NCI-H524 (cell line): ENCODE measurements at places on chromosomes 5 and 9.

- no peak for DNase-seq
These were observed 60.1 kb upstream of the ITGA1 start for GRCh38 chr5:52727576-52727975.

DNA sequence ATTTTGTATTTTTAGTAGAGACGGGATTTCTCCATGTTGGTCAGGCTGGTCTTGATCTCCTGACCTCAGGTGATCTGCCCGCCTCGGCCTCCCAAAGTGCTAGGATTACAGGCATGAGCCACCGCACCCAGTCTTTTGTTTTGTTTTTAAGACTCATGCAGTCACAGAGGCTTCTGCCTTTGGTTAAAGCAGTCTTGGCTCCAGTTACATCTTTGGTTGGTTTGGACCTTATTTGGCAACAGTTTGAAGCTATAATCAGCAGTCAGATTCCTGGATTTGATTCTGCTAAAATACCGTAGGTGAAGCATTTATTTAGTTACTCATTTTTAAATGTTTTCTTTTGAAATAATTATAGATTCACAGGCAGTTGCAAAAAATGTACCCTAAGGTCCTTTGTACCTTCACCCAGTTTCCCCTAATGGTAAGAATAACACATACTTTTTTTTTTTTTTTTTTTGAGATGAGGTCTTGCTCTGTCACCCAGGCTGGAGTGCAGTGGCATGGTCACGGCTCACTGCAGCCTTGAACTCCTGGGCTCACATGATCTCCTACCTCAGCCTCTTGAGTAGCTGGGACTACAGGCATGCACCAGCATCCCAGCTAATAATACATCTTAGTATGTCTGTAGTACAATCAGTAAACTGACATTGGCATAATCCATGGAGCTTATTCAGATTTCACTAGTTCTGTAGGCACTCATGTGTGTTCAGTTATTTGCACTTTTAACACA is 15.7 kb downstream of the USP20 start:
- no peak for DNase-seq

- DNase-seq: no peak
These were observed 78.4 kb upstream of the HTR4 start for GRCh38 chr5:148732692-148733091.

DNA sequence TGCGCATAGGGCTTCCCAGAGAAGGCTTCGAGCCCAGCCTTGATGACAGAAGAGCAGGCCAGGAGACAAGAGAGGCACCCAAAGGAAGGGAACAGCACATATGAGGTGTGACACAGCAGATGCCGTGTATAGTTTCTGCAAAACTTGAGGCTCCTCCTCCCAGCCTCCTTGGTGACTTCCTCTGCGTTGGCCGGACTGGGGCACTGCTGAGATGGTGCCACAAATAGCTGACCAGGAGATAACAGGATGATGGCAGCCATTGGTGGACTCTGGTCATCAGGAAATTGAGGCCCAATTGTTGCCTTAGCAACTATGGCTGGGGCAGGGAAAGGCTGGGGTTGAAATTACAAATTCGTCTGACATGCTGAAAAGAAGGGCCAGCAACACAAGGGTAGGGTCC is 4.8 kb upstream of the ZNF79 start:
- DNase-seq: no peak

DNA sequence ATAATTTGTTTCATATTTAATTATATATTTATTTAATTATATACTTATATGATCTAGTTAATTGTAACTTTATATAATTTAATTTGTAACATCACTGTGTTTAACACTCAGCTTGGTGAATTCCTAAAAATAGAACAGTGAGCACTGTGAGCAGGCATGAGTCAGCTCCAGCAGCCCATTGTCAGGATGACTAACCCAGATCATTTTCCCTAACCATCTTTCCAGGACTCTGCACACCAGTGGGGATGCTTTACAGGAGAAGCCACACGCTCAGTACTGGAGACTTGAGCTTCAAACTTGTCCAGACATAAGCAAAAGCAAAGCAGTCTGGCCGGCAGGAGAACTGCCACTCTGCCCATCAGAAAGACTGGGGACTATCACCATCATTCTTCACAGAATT is 446.2 kb upstream of the TRPC7 start:
- DNase-seq: no peak

DNA sequence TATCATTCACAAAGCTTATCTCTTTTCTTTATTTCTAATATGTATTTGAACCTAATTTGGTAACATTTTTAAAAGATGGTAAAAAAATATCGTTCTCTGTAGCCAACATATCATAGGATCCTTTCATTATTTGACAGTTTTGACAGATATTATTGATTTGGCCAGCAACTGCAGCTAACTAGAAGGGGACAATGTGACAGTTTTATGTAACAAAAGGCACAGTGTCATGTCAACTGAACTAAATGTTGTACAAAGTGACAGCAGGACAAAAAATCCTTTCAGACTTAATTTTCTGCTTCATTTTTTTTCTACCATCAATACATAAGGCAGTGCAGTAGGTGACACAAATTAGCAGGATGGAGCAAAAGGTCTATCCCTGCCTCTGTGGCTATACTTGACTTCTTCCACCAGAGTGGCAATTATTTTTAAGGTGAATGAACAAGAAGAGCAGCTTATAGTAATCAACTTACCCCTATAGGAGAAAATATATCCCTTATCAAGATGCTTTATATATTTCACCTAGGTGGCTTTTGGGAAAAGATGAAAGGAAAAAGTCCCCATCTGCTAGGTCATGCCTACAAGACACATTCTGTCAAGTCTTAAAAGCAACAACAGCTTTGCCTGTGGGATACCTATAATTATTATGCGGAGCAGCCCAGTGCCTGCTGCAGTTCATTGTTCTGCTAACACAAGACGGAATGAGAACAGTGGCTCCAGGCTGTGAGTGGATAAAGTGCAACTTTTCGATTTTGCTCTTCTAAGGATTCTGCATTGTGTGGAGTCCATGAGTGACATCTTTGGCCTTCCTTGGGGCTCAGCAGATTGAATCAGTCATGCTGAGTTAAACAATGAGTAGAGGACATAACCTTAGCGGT is 694.9 kb downstream of the ISL1 start:
- no peak for DNase-seq

DNA sequence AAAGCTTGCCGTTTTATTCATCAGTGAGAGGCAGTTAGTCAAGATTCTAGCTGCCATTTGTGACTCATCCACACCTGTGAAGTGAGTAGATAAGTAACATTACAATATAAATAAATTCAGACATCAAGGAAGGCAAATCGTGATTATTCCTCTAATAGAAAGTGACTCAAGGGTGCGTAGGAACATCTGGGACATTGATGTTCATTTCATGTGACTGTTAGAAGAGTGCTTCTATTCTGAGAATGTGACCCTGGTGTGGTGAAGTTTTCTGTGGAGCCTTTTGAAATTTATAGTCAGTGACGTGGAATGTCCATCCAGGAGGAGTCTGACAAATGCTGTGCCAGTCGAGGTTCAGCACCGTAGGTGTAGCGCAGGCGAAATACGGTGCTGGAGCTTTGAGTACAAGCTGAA is 48.4 kb upstream of the FAM240B start:
- DNase-seq: no peak

DNA sequence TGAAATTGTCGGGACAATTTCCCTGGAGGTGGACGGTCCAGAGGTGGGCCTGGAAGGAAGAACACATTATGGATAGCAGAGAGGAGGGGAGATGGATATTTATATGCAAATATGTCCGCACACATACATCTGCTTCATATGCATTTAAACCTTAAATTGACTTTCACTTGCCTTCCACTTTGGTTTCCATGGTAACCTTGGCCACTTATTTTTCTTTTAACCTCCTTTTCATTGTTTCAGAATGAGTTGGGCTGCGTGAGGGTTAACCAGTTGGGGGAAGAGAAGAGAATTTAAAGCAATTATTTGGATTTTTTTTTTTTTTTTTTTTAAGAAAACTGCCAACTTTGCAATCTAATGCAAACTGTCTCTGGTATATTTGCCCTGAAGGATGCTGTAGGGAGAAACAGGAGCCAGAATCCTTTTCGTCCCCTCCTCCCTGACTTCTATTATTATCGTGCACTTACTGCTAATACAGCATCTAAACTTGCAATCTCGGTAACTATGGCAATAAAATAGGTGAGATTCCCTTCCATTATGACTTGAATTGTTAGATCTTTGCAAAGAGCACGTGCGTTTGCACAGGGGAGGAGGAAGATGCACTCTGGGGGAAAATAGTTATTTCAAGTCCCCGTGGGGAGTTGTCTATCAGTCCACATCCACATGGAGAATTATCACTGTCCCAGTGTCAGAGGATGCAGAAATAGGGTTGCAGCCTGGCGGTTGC is 35.6 kb downstream of the TLR4 start:
- no peak for DNase-seq

- DNase-seq: peak; percentile 83
These were observed 31.1 kb downstream of the TRIO start for GRCh38 chr5:14174230-14174636.
